Neural progenitor cell (in vitro differentiated cells): ENCODE measurements at places on chromosomes 2 and 18. TPM values are rescaled to one million over a fixed set of nuclear protein-coding genes. Genes with fewer than 3 reads are reported as not detected.

The MGAT5 gene
- 21.2 and 28.8 TPM in 2 replicates for total RNA-seq

The STEAP3 gene
- total RNA-seq, result 0.30 and 1.2 TPM in 2 replicates

The RDH14 gene
- total RNA-seq, result 27.7 and 33.5 TPM in 2 replicates

The GAL3ST2 gene
- total RNA-seq, result 0.09 TPM in 1 of 2 replicates, not detected in the other

- no peak for DNase-seq
Measured at GRCh38 chr2:126913881-126914615, 15.4 kb downstream of the TEX51 start.

- peak; percentile 85 for DNase-seq
Measured at GRCh38 chr2:6773007-6773693, 92.6 kb downstream of the CMPK2 start.

DNA sequence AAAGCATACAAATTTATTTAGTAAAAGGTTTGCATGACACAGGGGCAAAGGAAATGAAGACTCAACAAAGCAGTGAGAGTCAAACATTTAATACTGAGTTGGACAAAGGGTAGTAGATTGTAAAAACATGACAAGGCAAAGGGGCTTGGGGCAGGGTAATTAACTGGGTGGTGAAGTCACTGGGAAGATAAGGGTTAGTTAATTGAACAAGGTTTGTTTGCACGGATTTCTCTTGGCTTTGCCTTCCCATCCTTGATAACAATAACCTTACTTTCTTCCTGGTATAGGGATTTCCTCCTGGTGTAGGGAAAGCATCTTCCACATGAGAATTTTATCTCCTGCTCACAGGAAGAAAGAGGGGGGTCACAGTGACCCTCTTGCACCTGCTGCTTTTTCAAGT, 26.8 kb upstream of the RTTN start:
- DNase-seq, result no peak

DNA sequence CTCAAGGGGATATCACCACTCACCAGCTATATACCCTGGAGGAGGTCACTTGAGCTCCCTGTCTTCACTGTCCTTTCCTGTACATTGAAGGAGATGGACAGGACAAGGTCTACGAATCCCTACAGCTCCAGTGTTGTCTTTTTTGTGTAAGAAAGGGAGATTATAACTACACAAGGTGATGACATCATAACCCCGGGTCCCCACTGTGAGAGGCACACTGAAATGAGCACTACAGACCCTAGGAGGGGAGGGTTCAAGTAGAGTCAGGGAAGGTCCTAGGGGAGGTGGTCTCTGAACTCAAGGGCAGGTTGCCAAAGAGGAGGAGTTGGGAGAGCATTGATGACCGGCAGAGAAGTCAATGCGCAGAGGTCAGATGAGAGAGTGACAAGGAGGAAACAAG, 108.3 kb upstream of the SLC14A2 start:
- no peak for DNase-seq

GRCh38 chr2:47569658-47570475, 166.9 kb downstream of the MSH2 start:
- DNase-seq, result peak; percentile 75

DNA sequence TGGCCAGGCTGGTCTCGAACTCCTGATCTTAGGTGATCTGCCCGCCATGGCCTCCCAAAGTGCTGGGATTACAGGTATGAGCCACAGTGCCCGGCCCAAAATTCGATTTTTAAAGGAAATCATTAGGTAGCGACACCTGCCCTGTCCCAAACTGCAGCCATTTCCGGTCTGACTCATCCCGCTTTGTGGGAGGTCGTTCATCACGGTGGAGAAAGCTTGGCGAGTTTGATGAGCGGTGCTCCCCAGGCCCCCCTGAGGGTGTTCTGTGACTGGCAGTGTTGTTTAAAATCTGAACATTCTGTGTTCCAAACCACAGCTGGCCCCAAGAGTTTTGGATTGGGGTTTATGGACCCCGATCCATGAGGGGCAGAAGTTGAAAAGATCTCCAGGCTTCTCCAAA, 53.0 kb upstream of the GLI2 start:
- DNase-seq, result no peak

DNA sequence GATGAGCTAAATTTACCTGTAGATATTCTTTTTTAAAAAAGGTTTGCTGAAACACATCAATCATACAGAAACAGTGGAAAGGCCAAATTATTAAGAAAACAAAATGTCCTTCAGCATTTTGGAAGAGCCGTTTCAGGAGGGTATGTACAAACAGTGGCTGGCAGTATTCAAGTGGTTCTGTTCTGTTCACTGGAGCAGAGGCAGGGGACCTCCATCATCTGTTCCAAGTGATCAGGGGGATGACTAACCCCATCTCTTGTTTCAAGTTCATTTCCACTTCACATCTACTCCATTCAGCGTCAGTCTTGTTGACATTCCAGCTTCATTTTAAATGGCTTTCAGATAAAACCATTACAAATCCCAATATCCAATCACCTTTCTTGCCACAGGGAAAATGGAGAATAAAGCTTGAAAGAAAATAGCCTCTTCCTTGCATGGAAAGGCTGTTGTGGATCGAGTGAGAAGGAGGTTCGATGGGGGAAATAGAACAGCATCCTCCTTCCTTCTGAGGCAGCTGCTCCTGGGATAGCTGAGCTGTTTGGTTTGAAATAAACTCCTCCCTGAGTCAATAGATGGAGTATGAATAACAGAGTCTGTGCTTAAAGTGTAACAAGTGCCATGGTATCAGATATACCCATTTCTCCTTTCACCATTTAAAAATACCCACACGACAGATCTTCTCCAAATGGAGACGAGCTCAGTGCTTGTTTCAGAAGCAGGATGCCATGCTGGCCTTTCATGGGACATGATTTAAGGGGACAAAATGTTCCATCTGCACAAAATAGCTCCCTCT, 63.7 kb upstream of the OTOF start:
- no peak for DNase-seq

DNA sequence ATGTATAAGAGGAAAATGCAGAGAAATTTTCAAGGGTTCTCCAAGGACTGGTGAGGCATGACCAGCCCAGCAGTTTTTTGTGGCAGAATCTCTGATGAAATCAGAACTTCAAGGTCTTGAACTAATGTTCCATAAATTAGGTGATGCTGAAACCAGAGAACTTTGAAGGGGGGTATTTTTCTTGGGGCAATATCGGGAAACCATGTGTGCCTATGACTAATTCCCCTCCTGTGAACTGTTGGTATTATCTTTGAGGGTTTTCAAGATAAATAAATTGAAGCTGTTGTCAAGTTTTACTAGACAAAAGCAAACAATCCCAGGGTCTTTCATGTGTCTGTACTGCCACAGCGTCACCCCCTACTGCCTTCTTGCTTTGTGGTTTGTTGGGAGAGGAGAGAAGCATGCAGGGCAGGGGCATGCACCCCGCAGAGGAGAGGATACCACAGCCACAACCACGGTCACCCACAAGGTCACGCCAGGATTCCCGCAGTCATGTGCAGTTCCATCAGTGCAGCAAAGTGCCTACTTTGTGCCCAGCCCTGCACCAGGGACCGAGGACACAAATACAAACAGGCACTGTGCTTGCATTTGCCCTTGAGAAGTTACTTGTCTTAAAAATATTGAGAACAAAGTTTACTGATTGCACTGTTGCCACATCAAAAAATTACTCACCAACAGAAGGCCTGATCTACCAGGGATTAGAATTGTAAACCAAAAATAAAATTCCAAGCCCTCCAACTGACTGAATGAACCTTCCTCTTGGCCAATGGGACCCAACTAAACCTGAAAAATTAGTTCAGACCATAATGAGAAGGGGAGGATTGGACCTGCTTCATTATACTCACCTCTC, 413.3 kb upstream of the TRIB2 start:
- DNase-seq, result no peak

DNA sequence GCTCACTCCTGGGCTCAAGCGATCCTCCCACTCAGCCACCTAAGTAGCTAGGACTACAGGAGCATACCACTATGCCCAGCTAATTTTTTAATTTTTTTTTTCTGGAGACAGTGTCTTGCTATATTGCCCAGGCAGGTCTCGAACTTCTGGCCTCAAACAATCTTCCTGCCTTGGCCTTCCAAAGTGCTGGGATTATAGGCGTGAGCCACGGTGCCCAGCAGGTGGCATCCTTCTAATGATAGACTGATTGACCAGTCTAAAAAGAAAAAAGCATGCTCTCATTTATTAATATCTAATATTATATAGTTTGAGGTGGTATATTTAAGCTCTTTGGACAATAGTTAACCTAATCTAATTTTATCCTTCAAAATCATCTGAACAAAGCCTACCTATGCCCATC, 198.6 kb downstream of the CAMKMT start:
- DNase-seq, result no peak

GRCh38 chr18:63894106-63894772, 6.7 kb downstream of the SERPINB2 start:
- DNase-seq, result no peak

- no peak for DNase-seq
Measured at GRCh38 chr2:144834998-144835633, 315.2 kb upstream of the ZEB2 start.

- DNase-seq, result peak; percentile 31
Measured at GRCh38 chr2:236238751-236239150, 25.5 kb downstream of the ASB18 start.

- DNase-seq, result no peak
Measured at GRCh38 chr2:164993287-164994016, 38.1 kb upstream of the SLC38A11 start.
